ENCODE measurements at places on chromosomes 4 and X.

GRCh38 chr4:8221476-8221875 is 22.4 kb downstream of the SH3TC1 start:
- no peak for DNase-seq

- DNase-seq, result no peak
These were observed 1153.8 kb downstream of the STIM2 start for GRCh38 chr4:28014469-28014868.

DNA sequence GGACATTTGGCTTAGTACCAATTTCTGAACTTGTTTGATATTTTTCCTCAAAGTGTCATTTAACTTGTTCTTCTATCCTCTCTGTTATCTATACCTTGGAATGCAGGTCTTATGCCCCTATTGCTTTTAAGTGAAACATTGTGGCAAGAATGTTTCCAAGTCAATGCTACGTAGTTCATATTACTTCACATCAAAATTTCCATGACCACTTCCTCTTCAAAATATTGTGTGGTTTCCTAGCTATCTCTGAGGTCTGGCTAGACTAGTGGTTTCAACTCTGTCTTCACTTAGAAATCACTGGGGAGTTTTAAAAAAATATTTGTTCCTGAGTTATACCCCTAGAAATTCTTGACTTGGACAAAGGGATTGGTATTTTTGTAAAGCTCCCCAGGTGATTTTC is 20.2 kb upstream of the RASGEF1B start:
- no peak for DNase-seq

- DNase-seq, result no peak
These were observed 125.1 kb downstream of the ARX start for GRCh38 chrX:24890677-24891076.

- DNase-seq, result no peak
These were observed 27.3 kb upstream of the STS start for GRCh38 chrX:7119950-7120877.

DNA sequence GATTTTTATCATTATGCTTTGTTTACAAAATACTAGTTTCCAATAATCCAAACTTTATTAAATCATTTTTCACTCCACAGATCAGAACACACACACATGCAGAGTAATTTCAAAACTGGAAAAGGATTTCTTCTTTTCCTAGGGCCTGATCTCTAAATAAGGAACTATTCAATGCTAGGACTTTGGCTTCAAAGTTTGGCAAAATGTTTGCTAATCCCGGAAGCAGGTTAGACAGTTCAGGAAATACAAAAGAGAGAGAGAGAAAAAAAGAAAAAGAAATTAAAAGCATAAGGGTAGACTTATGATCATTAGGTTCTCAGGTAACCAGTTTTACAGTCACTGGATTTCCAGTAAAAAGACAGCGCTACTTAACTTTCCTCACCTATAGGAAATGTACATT is 211.0 kb downstream of the DCLK2 start:
- DNase-seq, result no peak

GRCh38 chr4:41466249-41466648 is 71.7 kb upstream of the LIMCH1 start:
- no peak for DNase-seq

GRCh38 chrX:24357106-24357505 is 3.3 kb upstream of the SUPT20HL1 start:
- no peak for DNase-seq

DNA sequence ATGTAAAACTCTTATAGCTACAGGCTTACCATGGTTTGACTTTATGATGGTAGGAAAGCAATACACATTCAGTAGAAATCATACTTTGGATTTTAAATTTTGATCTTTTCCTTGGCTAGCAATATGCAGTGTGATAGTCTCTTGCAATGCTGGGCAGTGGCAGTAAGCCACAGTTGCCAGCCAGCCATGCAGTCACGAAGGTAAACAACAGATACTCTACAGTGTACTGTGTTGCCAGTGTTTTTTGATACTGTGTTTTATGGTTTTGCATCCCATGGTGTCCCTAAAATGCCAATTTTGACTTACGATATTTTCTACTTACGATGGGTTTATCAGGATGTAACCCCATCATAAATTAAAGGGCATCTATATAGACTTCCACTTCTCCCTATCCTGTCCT is 24.8 kb upstream of the KLF3 start:
- no peak for DNase-seq

Data from hypothalamus (tissue), 51 donors.